ENCODE measurements at places on chromosomes 16 and 17.

DNA sequence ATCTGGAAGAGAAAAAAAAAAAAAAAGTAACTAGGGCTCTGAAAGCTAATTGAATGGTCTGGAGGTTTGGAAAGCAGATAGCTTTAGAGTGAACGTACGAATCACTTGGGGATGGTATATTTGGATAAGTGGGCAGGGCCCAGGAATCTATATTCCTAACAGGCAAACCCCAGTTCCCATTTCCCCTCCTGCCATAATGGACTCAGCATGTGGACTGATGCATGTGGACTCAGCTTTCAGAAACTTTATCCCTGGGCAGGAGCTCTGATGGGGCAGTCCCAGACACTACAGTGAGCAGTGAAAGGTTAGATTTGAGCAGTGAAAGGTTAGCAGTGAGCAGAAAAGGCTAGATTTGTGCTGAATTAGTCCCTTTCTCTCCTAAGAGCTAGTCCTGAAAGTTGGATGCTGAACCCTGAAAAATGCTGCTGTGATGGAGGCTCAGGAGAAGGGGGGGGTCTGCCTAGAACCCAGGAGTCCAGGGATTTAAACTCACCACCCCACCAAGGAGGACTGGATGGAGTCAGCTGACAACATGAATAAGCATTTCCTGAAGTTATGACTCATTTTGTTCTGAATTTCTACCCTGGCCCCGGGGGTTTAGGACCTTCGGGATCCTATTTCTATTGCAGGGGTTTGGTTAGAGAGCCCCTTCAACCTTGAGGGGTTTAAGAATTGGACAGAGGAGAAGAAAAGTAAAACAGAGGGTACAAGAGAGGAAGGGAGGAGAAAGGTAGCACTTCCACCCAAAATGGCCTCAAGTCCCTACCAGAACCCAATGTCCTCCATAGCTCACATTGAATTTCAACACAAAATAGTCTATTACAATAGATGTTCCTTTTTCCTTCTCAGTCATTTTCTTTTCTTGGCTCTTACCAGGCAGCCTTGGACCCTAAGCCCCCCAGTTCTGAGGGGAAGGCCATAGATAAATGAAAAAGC lies 10.3 kb upstream of the FZD2 start:
- H3K4me3 ChIP-seq: no peak overlapping the region
- no peak overlapping the region for H3K27ac ChIP-seq
- peaks cover 9% of the 10 kb centered on the region for H3K4me1 ChIP-seq
- peaks cover 11% of the 10 kb centered on the region for H3K27me3 ChIP-seq
- no peak for DNase-seq

- no peaks in the 10 kb centered on the region for H3K4me1 ChIP-seq
- peaks cover 4% of the 10 kb centered on the region for H3K36me3 ChIP-seq
- DNase-seq: no peak
- H3K4me3 ChIP-seq: no peak overlapping the region
- H3K27ac ChIP-seq: no peak overlapping the region
- peaks cover 1% of the 10 kb centered on the region for H3K27me3 ChIP-seq
Measured at GRCh38 chr17:75004371-75004770, 8.1 kb upstream of the MRPL58 start.

DNA sequence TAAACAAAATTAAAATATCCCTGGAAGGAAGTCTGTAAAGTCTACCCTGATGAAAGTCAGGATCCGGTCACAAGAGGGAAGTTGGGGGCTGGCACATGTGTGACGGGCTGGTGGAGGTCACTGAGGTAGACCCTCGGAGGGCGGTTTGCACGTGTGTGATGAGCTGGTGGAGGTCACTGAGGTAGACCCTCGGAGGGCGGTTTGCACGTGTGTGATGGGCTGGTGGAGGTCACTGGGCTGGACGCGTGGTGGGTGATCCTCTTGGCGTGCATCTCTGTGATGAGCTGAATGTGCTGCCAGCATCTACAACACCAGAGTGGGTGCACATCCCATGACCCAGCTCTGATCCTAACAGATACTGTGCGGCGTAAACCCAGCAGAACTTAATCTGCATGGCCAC lies 43.7 kb upstream of the METRNL start:
- no peak overlapping the region for H3K27ac ChIP-seq
- H3K36me3 ChIP-seq: peaks cover 8% of the 10 kb centered on the region

- no peak overlapping the region for H3K4me3 ChIP-seq
- peaks cover 26% of the 10 kb centered on the region for H3K4me1 ChIP-seq
Measured at GRCh38 chr17:42142371-42142896, 12.4 kb downstream of the RAB5C start.

- no peaks in the 10 kb centered on the region for H3K27me3 ChIP-seq
- no peak for DNase-seq
- H3K4me1 ChIP-seq: no peaks in the 10 kb centered on the region
- no peak overlapping the region for H3K4me3 ChIP-seq
Measured at GRCh38 chr16:74657870-74658642, 8.6 kb downstream of the RFWD3 start.

DNA sequence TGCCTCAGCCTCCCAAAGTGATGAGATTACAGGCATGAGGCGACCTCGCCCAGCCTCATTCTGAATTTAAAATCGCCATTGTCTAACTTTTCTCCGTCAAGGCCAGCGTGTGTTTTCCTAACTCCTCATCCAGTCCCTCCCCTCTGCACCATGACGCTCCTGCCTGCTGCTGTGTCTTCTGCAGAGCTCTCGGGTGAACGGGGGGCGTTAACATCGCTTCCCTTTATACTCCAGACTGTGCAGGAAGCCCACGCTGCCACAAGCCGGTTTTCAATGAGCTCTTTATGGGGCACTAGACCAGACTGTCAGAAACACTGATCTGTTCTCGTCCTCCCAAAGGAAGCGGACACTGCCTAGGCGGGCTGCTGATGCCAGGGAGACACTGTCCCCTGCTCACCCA lies 13.2 kb downstream of the AANAT start:
- no peaks in the 10 kb centered on the region for H3K27me3 ChIP-seq
- no peak for DNase-seq
- peak overlapping the region; percentile 65 for H3K27ac ChIP-seq
- peaks cover 9% of the 10 kb centered on the region for H3K4me1 ChIP-seq

- H3K27ac ChIP-seq: peak overlapping the region; percentile 22
- H3K4me3 ChIP-seq: no peak overlapping the region
- H3K4me1 ChIP-seq: peaks cover 11% of the 10 kb centered on the region
- peak; percentile 13 for DNase-seq
- no peaks in the 10 kb centered on the region for H3K36me3 ChIP-seq
Measured at GRCh38 chr16:87314990-87315420, 2.2 kb downstream of the C16orf95 start.

GRCh38 chr17:81701288-81702071 lies 1.7 kb upstream of the MRPL12 start:
- H3K4me3 ChIP-seq: peak overlapping the region; percentile 92
- H3K27me3 ChIP-seq: peaks cover 5% of the 10 kb centered on the region
- H3K36me3 ChIP-seq: no peaks in the 10 kb centered on the region
- DNase-seq: no peak
- H3K27ac ChIP-seq: no peak overlapping the region
- peaks cover 2% of the 10 kb centered on the region for H3K4me1 ChIP-seq

GRCh38 chr17:43673516-43674323 lies 12.0 kb upstream of the MEOX1 start:
- peak; percentile 86 for DNase-seq
- H3K4me3 ChIP-seq: no peak overlapping the region
- peaks cover 5% of the 10 kb centered on the region for H3K27me3 ChIP-seq
- H3K27ac ChIP-seq: no peak overlapping the region
- H3K4me1 ChIP-seq: peaks cover 19% of the 10 kb centered on the region
- no peaks in the 10 kb centered on the region for H3K36me3 ChIP-seq

DNA sequence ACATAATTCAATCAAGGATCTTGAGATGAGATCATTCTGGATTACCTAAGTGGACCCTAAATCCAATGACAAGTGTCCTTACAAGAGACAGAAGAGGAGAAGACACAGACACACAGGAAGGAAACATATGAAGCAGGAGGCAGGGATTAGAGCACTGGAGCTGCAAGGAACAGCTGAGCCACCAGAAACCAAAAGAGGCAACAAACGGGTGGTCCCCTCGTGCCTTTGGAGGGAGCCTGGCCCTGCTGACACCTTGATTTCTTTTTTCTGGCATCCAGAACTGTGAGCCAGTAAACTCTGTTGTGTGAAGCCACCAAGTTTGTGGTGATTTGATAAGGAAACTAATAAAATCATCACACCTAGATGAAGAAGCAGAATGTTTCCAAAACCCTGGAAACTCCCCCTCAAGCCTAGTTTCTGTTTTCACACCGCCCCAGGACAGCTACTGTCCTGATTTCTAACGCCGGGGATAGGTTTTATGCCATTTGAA lies 115.2 kb downstream of the PITPNC1 start:
- H3K27ac ChIP-seq: no peak overlapping the region
- peaks cover 43% of the 10 kb centered on the region for H3K4me1 ChIP-seq
- H3K36me3 ChIP-seq: peaks cover 4% of the 10 kb centered on the region
- peaks cover 2% of the 10 kb centered on the region for H3K27me3 ChIP-seq

DNA sequence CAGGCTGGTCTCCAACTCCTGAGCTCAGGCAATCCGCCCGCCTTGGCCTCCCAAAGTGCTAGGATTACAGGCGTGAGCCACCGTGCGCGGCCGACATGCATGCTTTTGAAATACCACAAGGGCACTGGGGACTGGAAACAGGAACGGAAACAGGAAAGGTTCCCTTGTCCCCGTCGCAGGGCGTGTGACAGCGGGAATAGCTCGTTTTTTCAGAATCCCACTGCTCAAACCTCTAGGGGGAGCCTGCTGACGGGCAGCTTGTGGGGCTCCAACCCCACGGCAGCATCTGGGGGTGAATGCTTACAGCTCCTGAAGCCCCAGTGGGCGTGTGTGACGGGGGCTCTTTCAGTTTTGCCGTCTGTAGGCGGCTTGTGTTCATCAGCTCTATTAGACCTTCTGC lies 18.8 kb upstream of the ASGR2 start:
- H3K4me3 ChIP-seq: no peak overlapping the region
- DNase-seq: peak; percentile 36
- no peak overlapping the region for H3K27ac ChIP-seq
- H3K27me3 ChIP-seq: peaks cover 4% of the 10 kb centered on the region

- peak overlapping the region; percentile 13 for H3K4me3 ChIP-seq
- peaks cover 11% of the 10 kb centered on the region for H3K27me3 ChIP-seq
- peak overlapping the region; percentile 81 for H3K27ac ChIP-seq
- peaks cover 43% of the 10 kb centered on the region for H3K4me1 ChIP-seq
- H3K36me3 ChIP-seq: no peaks in the 10 kb centered on the region
Measured at GRCh38 chr16:85544016-85544415, 69.1 kb upstream of the GSE1 start.

DNA sequence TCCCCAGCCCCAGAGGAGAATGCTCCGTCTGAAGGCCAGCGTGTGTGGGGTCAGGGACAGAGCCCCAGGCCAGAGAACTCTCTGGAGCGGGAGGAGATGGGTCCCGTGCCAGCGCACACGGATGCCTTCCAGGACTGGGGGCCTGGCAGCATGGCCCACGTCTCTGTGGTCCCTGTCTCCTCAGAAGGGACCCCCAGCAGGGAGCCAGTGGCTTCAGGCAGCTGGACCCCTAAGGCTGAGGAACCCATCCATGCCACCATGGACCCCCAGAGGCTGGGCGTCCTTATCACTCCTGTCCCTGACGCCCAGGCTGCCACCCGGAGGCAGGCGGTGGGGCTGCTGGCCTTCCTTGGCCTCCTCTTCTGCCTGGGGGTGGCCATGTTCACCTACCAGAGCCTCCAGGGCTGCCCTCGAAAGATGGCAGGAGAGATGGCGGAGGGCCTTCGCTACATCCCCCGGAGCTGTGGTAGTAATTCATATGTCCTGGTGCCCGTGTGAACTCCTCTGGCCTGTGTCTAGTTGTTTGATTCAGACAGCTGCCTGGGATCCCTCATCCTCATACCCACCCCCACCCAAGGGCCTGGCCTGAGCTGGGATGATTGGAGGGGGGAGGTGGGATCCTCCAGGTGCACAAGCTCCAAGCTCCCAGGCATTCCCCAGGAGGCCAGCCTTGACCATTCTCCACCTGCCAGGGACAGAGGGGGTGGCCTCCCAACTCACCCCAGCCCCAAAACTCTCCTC lies 10.4 kb downstream of the CX3CL1 start:
- no peaks in the 10 kb centered on the region for H3K4me1 ChIP-seq
- no peak overlapping the region for H3K27ac ChIP-seq
- no peaks in the 10 kb centered on the region for H3K36me3 ChIP-seq
- no peak overlapping the region for H3K4me3 ChIP-seq

- H3K36me3 ChIP-seq: no peaks in the 10 kb centered on the region
- no peaks in the 10 kb centered on the region for H3K27me3 ChIP-seq
- H3K4me3 ChIP-seq: no peak overlapping the region
Measured at GRCh38 chr16:27181019-27181790, 22.1 kb upstream of the KDM8 start.

DNA sequence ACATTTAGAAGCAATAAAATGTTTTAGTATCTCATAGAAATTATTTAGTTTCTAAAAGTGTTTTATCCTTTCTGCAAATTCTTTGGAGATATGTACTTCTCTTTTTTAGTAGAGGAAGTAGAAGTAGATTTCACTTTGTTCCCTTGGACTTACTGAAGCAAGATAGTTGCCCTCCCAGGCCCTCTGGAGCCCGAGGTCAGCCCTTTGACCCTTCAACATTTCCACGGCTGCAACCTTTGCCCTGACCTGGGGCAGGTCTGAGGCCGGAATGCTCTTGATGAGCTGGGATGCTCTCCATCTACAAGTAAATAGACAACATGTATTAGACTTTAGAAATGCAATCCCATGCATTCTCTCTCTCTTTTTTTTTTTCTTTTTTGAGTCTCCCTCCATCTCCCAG lies 167.5 kb downstream of the CDK5R1 start:
- H3K4me1 ChIP-seq: no peaks in the 10 kb centered on the region
- no peak overlapping the region for H3K27ac ChIP-seq
- H3K4me3 ChIP-seq: no peak overlapping the region
- no peaks in the 10 kb centered on the region for H3K27me3 ChIP-seq
- DNase-seq: no peak

GRCh38 chr17:75308732-75309629 lies 19.7 kb upstream of the SLC25A19 start:
- H3K36me3 ChIP-seq: no peaks in the 10 kb centered on the region
- DNase-seq: no peak
- H3K27me3 ChIP-seq: peaks cover 4% of the 10 kb centered on the region
- no peak overlapping the region for H3K4me3 ChIP-seq

DNA sequence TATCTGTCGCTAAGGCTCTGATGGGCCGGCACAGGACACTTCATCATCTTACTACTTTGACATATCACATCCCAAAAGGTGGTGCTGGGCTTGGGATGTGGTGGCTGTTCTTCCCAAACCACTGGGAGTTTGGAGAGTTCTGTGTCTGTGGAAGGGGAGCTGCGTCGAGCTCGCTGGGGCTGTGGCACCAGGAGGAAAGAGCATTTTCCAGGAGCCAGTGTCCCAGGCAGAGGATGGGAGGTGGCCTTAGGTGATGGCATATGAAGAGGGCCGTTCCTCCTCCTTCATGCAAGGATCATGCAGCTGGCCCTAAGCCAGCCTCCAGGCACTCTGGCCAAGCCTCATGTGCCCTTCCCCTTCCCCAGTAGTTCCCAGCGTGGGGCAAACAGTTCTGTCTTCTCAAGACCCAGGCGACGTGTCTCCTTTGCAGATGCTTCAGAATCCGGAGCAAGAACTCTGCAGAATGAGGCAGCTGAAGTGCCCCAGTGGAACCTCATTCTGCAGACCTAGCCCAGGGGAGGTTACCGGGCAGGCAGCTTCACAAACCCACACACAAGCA lies 89.4 kb upstream of the TNRC6C start:
- peaks cover 4% of the 10 kb centered on the region for H3K36me3 ChIP-seq
- H3K4me1 ChIP-seq: peaks cover 23% of the 10 kb centered on the region
- H3K27ac ChIP-seq: no peak overlapping the region
- DNase-seq: peak; percentile 8
- H3K27me3 ChIP-seq: peaks cover 8% of the 10 kb centered on the region
